Activated CD8-positive, alpha-beta memory T cell treated with anti-CD3 and anti-CD28 coated beads for 4 hours (primary cell): ENCODE measurements at places on chromosomes 7 and 10.

DNA sequence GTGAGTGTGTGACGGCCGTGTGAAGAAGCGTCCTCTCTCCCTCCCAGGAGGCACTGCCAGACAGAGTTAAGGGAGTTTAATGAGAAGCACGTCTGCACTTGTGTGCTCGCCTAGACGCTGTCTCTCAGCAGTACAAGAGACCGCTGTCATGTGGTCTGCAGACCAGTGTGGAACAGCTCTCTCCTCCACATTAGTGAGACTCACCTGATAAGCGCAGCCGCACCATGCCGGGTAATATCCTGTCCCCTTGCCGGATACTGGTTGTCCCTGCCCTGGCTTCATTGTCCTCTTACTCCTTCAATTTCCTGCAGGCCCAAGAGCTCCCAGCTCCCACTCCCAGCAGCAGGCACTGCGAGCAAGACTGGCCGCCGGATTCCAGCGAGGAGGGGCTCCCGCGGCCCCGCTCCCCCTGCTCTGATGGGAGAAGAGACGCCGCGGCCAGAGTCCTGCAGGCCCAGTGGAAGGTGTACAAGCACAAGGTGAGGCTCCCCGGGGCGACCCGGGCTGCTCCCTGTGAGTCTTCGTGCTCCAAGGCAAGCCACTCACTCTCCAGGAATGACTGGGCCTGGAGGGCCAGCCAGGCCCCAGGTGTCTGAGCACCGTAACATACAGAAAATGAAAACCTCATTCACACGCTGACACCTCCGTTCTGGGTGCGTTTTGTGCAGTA lies 33.5 kb upstream of the TTYH3 start:
- no peak for DNase-seq

- DNase-seq = no peak
Observed at GRCh38 chr10:35822316-35822715, 180.2 kb upstream of the FZD8 start.

DNA sequence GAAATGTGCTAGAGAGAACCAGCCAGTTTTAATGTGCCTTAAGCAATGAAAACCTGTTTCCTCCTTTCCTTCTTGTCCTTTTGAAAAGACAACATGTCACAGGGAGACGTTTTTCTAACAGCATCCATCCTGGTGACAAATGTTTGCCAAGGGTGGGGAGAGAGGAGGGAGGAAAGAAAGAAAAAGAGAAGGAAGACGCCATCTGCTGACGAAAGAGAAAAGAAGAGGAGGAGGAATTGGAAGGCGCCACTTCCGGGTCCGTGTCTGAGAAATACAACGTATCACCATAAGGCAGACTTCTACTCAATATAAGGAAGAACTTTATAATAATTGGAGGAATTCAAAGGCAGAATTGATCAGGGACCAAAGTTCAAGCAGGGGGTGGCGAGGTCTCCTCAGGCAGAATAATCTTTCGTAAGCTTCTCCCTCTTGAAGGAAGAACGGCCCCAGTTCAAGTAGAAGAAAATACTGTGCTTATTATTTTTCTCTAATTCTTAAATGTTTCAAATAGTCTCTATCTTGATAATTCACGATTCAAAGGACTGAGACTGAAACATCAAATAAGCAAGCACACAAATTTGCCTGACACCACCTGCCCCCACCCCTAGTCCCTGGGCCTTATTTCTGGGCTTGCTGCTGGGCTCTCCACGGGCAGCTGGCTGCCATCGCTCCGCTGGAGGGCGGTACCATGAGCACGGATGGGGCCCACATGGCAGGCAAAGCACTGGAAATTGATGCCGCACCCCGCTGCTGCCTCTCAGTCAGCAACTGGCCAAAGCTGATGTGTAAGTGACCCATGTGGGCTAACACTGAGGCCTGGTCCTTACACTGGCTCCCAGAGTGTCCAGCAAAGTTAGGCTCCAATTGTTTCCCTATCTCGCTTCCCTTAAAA lies 273.7 kb upstream of the KLF14 start:
- DNase-seq = peak; percentile 29

- DNase-seq = no peak
Observed at GRCh38 chr7:55177068-55177530, 158.3 kb downstream of the EGFR start.

DNA sequence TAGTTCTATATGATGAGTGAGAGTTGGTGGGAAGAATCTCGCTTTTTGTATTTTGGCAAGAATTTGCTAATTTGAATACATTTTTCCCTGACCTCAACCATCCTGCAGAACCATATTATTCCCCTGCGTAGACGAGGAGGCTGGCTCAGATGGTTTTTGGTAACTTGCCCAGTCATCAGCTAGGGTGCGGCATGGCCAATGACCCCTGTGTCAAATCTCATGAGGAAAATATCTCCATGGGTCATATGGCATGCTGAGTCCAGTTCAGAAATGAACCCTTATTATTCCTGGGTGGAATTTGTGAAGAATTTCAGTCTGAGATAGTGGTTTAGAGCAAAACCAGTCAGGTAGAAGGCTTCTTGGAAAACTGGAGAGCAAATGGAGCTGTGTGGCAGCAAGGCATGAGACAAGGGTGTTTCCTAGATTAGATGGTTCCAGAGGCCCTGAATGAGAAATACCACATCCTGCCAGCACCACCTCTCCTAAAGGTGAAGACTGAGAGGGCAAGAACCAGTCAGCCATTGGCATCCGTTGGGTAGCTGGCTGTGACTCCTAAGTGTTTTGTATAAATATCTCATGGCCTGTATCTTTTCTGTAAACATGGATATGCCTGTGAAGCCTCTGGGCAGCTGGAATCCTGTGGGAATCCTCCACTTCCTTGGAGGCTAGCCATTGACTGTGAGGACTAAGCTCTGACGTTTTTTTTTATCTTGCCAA lies 5.8 kb upstream of the UPP1 start:
- DNase-seq = no peak

DNA sequence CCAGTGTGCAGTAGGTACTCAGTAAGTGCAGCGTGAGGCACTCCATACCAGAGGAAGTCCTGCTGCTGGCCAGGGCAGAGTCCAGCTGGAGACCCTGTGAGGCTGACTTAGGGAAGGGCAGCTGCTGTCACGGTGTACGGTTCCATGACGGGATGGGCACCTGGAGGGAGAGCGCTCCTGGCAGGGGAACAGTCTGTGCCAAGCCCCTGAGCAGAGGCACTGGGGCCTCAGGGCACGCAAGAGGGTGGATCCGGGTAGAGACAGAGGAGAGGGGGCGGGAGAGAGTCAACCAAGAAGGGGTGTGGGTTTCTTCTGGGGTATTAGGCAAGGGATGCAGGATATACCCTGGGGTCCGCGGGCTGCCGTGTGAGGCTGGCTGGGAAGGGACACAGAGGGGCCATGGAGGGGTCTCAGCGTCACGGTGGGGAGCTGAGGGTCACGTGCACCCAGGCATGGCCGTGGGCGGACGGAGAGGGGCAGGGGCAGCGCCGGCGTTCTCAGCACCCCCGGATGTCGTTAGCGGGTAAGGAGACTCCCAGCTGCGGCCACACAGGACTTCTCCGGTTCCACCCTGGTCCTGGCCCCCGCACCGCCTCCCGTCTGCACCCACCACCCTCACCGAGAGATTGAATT lies 70.5 kb downstream of the MICALL2 start:
- DNase-seq = no peak

GRCh38 chr7:158110034-158110590 lies 477.5 kb downstream of the PTPRN2 start:
- DNase-seq = no peak

GRCh38 chr7:27641581-27642230 lies 21.0 kb downstream of the HIBADH start:
- no peak for DNase-seq

- no peak for DNase-seq
Observed at GRCh38 chr7:91780521-91780920, 100.0 kb downstream of the MTERF1 start.

DNA sequence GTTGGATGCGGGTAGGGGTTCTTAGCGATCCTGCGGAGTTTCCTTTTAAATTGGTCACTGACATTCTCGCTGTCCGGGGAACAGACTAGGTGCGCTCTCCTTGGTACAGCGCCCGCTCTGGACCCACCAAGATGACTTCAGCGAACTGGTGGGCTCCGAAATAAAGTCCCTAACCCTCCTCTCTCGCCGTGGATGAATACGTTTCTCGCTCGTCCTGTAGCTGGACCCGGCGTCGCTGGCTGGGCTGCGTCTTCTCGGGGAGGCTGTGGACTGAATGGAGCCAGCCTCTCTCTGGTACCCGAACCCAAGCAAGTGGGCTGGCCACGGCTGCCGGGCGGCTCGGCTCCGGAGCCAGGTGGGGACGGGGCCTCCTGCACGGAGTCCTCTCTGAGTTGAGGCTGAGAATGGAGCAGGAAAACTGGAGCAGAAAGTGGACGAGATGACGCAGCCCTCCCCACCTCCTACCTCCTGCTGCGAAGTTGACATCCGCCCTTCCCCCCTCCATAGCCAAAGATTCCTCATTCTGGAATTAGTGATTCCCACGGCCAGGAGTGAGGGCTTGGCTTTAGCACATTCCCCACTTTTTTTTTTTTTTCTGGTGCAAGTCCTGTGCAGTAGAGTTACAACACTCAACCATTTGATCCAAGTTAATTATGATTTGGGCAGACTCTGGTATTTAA lies 1.5 kb downstream of the UNC5B start:
- no peak for DNase-seq

GRCh38 chr10:14603534-14604102 lies 171.1 kb downstream of the FAM107B start:
- no peak for DNase-seq

DNA sequence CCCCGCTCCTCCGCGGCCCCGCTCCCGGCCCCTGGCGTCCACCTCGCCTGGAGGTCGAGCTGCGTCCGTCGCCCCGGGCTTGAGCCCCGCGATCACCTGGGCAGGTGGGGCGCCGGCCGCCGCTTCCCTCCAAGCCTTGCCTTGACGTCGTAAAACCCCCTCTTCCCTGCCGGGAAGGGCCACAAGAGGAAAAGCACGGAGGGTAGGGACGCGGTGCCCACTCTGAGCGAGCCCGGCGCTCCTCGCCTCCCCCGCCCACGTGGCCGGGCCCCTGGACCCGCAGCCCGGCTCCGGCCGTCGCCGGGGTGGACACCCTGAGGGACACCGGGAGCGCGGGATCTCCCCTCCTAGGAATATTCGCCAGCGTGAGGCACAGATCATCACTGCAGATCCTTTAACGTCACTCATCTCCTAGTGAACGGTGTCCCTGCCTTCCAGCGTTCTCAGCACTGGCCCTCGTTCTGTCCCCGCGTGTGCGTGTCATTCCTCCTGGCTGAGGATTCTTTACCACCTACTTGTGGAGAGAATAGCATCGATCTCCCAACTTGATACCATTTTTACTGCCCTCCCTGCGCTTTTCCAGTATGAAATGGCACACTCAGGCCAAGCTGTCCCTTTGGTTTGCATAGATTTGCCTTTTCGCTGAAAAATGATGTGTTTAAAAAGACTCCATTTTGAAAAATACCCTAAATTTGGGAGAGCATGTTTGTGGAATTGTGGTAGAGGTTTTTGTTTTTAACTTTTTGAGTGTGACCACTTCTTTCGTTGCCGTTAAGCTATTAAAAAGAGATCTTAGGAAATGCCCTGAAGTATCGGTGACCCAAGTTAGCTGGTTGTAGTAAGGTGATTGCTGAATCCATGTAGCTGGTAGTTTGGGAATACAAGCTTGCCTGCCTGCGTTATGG lies 649 bp downstream of the ACTR3B start:
- peak; percentile 4 for DNase-seq

DNA sequence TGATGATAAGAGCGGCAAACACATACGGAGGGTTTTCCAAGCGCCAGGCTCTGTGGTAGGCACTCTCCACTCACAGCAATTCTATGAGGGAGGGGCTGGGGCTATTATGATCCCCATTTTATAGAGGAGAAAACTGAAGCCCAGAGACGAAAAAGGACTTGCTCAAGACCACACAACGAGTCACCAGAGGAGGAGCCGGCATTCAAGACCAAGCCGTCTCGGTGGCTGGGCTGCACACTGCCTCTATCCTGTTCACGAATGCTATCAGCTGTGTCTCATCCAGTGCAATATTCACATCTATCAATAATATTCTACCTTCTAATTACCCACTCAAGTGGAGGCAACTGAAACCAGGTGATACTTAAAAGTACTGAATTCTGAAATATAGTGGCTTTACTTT lies 67.8 kb upstream of the NMT2 start:
- no peak for DNase-seq

GRCh38 chr7:54857294-54857693 lies 98.3 kb upstream of the SEC61G start:
- DNase-seq = no peak

DNA sequence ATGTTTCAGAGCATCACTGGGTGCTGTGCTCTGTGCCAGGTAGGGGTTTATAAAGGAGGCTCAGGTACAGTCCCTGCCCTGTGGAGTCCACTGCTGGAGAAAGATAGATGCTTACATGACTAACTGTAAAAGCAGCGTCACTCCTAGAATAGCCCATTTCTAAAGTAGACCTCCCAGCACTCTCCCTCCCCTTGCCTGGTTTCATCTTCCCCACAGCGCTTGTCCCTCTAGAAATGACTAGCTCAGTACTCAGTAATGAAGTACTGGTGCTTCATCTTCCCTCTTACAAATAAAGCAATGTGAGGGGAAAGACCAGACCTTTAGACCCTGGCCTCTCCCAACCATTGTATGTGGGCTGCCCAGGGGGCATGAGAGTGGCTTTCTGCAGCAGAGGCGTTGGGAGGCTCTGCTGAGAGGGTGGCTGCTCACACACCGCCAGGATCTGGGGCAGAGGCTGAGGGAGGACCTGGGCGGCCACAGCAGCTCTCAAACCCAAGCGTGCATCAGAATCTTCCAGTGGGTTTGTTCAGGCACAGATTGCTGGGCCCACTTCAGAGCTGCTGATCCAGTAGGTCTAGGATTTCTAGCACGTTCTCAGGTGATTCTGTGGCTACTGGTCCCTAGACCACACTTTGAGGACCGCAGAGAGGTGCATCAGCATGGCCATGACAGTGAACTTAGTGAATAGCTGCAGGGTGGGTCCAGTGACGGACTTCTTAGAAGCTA lies 110.3 kb upstream of the ANLN start:
- DNase-seq = no peak

GRCh38 chr7:17367502-17367901 lies 69.0 kb downstream of the AHR start:
- DNase-seq = no peak
